ENCODE measurements at places on chromosomes 6 and 20.

DNA sequence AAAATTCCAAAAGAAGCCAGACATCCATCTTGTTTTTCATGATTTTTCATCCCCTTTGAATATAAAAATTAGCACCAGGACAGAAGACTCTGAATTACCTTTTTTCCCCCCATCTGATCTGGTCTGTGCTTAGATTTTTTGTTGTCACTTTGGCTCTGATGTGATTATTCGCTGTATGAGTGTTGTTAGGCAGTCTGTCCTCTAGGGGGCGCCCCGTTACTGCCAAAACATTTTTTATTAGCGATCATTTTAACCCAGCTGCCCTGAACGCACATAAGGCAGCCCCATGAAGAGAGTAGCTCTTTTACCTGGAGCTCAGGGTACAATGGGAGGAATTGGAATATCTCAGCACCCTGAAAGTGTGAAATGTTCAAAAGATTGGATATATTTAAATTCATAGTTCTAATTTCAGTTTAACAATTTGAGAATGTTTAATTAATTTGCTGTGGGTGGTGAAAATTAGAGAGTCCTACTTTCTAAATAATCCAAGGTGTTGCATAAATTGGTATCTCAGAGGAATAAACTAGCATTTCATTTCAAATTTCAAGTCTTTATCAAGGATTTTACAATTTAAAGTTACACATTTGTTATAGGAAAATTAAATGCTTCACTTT lies 60.8 kb downstream of the PRPH2 start:
- peak; percentile 32 for DNase-seq

DNA sequence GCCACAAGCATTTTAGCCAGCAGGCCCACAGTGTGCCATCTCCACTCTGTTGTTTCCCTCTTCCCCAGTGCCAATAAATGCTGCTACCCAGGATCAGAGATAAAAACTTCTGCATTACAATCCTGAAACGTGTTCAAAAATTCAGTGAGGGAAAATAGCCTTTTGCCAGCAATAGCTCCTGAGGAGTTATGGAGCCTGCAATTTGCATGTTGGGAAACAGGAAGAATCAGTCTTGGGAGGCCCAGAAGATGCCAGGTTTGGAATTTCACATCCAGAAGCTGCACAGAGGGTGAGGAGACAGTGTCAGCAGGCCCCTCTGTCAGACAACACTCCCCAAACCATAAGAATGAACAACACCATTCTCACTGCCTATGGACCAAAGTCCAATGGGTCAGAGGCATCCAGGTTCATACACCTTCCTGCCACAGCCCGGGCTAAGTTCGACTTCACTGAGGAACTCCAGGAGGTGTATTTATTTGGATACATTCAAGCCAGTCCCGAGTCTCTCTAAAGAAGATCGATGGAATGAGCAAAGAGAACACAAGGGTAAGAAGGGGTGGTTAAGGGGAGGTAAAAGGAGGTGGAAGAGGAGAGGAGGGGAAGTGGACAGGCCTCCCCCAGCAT lies 20.8 kb downstream of the RRBP1 start:
- no peak for DNase-seq

DNA sequence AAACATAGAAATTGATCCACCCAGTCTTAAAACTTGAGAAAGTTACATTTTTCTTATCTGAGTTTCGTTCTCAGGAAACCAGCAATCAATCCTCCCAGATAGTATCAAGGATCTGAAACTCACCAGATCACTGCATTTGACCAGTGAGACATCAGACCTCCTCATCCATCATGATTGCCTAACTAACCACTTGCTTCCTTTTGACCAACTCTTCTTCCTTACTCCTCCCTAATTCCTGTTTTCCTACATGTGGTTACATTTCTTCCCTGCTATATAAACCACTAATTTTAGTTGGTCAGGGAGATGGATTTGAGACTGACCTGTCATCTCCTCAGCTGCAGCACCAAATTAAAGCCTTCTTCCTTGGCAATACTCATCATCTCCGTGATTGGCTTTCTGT lies 357.1 kb upstream of the POU3F2 start:
- no peak for DNase-seq

DNA sequence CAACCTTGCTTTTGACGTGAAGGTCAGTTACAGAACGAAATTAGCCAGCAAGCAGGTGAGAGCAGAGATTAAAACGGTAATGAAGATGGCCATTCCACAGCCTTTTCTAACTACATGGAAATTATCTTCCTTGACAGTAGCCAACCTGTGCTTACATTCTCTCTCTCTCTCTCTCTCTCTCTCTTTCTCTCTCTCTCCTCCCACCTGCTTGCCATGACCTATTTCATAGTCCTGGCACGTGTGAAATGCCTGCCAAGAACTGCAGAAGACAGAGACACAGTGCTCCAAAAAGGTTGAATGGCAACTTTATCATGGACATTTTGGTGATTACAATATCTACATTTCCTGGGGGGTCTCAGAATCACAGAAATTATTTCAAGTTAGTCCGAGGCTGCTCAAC lies 38.5 kb upstream of the SALL4 start:
- DNase-seq, result no peak

GRCh38 chr6:160217073-160217472 lies 41.5 kb downstream of the SLC22A2 start:
- no peak for DNase-seq

GRCh38 chr6:11364971-11365397 lies 132.5 kb upstream of the NEDD9 start:
- DNase-seq, result no peak

DNA sequence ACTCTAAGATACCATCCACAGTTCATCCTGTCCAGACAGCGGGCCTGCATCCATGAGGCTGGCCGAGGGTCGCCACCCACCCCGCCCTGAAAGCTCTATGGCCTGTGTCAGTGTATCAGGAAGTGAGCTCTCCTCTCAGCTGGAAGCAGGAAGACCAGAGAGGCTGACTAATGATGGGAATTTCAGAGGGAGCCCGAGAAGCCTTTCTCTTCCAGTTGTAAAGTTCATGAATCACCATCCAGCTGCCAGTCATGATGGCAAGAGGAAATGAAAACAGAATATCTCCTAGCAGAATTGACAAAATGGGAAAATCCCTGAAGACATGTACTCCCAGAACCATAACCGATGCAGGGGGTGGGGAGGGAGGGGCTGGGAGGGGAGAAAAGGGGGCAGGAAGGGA lies 109.6 kb upstream of the RPS6KA2 start:
- DNase-seq, result peak; percentile 69

DNA sequence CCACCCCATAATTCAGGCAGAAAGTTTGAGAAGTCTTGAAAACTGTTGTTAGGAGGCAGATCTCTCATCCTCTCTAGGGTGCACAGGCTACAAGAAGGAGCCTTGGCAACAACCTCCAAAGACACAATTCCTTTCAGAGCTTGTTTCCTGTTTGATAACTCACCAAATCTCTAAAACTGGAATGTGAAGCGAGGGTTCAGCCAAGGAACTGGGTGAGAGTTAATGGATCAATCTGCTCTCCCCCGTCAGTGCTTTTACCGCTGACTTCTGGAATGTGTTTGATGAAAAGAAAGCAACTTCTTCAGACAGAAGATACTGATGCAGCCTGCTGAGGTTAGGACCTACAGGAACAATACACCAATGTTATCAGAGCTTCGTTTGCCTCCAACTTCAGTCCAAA lies 171.8 kb upstream of the BMP2 start:
- DNase-seq, result no peak

DNA sequence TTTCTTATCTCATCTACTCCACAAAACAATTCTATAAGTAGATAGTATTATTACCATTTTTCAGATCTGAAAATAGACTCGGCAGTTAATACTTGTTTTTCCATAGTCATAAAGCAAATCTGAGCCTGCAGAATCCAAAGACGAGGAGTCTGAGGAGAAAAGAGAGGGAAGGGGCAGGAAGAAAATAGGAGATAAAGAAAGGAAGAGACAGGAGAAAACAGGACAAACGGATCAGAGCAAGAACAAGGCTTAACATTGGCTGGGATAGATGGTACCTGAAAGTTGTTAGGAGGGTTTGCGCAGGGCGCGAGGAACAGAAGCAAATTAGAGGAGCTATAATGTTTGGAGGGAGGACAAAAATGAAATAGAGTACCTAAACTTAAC lies 639 bp upstream of the PPIL1 start:
- DNase-seq, result no peak

DNA sequence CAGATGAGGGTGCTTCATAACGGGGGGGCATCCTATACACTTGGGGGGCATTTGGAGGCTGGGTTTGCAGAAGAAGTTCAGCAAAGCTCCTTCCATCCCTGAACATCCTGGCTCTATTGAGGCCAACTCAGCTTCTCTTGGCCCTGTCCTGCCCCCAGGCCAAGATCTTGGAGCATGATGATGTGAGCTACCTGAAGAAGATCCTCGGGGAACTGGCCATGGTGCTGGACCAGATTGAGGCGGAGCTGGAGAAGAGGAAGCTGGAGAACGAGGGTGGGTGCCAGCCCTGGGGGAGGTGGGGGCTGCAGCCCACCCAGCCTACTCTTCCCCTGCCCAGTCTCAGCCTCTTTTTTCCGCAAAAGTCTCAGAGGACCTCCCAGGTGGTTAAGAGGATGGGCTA lies 17.2 kb downstream of the GDAP1L1 start:
- DNase-seq, result no peak

- peak; percentile 49 for DNase-seq
Observed at GRCh38 chr6:15340775-15341174, 94.9 kb downstream of the JARID2 start.

- no peak for DNase-seq
Observed at GRCh38 chr6:150902142-150902776, 36.8 kb downstream of the MTHFD1L start.

GRCh38 chr6:50818020-50818419 lies 651 bp upstream of the TFAP2B start:
- DNase-seq, result no peak

GRCh38 chr6:3324262-3324942 lies 65.7 kb downstream of the PSMG4 start:
- DNase-seq, result peak; percentile 80

DNA sequence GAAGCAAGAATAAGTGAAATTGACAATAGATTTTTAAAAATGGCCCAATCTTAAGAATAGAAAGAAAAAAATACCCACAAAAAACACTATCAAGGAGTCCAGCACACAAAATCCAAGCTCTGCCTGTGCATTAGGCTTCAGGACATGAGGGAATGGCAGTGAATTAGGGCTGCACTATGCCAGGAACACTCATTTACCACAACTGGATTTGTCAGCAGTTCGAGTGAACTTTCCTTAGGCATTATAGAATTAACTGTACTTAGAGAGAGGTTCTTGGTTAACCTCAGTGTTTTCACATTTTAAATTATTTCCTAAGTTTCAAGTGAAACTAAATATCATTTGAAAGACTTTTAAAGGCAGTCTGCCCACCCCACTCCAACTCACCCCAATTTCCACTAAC lies 34.8 kb downstream of the SLC22A3 start:
- no peak for DNase-seq

DNA sequence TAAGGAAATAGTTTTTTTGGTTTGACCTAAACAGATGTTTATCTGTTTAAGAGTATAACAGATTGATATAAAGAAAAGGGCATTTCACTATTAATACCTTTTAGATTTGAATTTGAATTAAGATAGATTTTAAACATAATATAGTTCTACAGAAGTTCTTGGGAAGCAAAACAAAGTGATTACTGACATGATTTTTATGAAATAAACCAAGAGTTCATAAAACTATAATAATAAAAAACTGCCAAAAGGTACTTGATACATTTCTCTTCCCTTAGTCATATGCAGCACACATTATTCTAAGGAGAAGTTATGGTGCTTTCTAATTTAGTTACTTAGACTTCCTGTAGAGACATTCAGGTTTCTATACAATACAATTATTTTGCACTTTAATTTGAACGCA lies 9.6 kb downstream of the STXBP5 start:
- DNase-seq, result no peak

DNA sequence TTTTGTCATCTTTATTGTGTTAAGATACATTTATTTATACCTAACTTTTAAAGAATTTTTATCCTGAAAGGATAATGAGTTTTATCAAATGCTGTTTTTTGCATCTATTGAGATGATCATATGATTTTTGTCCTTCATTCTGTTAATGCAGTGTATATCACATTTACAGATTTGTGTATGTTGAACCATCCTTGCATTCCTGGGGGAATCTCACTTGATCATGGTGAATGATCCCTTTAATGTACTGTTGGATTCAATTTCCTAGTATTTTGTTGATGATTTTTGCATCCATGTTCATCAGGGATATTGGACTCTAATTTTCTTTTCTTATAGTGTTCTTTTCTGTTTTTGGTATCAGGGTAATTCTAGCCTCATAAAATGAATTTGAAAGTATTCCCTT lies 38.5 kb upstream of the SLC22A3 start:
- no peak for DNase-seq

DNA sequence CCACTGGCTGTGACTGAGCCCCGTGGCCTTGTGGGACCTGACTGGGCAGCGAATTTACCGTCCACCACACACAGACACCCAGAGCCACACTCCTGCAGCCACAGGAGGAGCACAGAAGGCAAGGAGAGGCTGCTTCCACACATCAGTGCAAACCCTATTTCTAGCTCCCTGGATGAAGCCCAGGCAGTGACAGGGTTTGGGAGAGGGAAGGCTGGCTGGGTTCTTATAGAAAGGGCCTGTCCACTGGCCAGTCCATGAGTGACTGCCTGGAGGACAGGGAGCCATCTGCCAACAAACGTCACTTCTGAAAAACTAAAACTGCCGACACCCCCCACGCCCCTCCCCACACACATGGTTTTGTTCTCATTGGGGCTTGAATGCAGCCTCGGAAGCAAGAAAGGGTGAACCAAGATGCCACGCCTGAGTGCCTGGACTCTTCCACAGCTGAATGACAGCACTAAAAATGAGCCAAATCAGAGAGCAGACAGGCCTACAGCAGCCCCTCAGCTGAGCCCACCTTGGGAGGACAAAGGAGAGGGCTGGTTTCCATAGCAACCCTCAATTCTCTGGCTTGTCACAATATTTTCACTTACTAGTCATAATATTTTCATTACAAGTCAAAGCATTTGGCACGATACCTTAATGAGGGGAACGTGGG lies 38.4 kb downstream of the RRBP1 start:
- DNase-seq, result no peak

DNA sequence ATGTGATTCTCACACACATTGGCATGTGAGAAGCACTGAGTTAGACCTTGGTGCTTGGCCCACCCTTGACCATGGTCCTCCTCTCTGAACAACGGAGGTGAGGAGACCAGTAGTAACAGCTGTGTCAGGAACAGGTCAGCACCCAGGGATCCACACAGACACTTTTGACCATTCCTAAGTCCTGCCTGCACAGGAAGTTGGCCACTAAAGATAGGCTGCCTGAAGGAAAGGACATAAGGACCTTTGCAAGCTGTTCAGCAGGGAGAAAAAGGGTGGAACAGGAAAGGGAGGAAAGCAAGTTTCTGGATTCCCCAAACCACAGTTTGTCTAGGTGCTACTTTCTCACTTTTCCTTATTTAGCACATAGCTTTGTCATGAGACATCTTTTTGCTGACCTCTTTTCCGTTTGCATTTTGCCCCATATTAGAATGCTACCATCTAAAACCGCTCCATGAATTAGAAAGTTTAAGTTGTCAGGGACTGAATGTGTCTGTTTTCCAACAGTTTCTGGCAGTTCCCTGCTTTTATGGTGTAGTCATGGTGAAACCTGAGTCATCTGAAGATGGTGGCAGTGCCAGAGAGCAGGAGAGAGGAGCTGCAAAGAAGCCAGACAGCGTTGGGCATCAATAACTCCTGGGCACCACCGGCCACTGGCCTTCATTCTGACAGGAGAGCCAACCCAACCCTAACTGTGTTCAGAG lies 1.1 kb upstream of the CD109 start:
- no peak for DNase-seq

Measured in inflammatory macrophage treated with lipopolysaccharide for 1 hour (primary cell).